ENCODE measurements at places on chromosomes 12 and 14. TPM values are rescaled to one million over a fixed set of nuclear protein-coding genes. Genes with fewer than 3 reads are reported as not detected.

Gene HOXC11
- 3.1 TPM for total RNA-seq

Gene IQSEC3
- 0.34 TPM for total RNA-seq

Gene SLC5A8
- 0.08 TPM for total RNA-seq

Gene TRAFD1
- 24.9 TPM for total RNA-seq

Gene FGF23
- not detected for total RNA-seq

Gene RHEBL1
- total RNA-seq, result 3.9 TPM

Gene SLC24A4
- 0.08 TPM for total RNA-seq

Gene RNU4-1
- under 0.01 TPM for total RNA-seq

Gene CFAP54
- total RNA-seq, result 0.57 TPM

Gene PAPLN
- total RNA-seq, result 0.99 TPM
